Neural progenitor cell (in vitro differentiated cells): ENCODE measurements at places on chromosomes 5 and 9. TPM values are rescaled to one million over a fixed set of nuclear protein-coding genes. Genes with fewer than 3 reads are reported as not detected.

GRCh38 chr9:115373710-115374045 is 255.7 kb upstream of the TNC start:
- no peak for DNase-seq
- no peaks in the 10 kb centered on the region for H3K36me3 ChIP-seq
- no peak overlapping the region for H3K4me3 ChIP-seq
- H3K27me3 ChIP-seq = no peaks in the 10 kb centered on the region

DNA sequence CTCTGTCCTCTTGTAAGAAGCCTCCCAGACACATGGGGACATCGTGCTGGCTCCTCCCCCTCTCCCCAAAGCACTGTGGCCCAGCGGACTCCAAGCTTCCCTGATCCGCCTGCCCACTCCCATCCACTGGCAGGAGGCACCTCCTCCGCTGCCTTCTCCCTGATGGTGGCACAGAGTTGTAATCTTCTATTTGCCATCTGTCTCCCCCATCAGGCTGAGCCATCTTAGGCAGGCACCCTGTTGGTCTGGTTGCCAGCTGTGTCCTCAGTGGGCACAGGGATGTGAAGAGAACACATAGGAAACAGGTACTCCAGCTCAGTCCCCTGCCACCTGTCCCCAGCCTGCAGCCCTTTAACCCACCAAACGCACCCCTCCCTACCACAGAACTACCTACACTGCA is 5.4 kb upstream of the ZDHHC12 start:
- no peak for DNase-seq
- no peaks in the 10 kb centered on the region for H3K4me1 ChIP-seq
- no peaks in the 10 kb centered on the region for H3K36me3 ChIP-seq

PLEKHG4B gene
- total RNA-seq = 28.8 and 63.1 TPM in 2 replicates

EQTN gene
- 2.0 and 3.4 TPM in 2 replicates for total RNA-seq
